ENCODE measurements at places on chromosomes 4 and X.

GRCh38 chr4:183580849-183581248 is 76.0 kb downstream of the ING2 start:
- DNase-seq: no peak

DNA sequence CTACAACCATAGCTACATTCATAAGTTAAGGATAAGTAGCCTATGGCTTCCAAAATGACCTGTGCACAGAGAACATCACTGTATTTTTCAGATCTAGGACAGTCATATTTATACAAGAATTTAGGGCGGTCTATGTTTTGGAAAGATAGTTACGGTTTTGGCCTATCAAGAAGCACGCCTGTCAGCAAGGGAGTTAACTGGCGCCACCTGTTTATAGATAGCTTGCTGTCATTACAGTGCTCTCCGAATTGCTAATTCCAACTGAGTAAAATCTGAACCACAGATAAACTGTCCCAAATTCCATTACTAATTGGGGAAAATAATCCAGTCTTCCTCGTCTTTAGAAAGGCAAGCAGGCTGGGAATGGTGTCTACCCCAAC is 646 bp downstream of the ABCB7 start:
- no peak for DNase-seq

GRCh38 chr4:73828956-73829355 is 7.5 kb upstream of the CXCL6 start:
- no peak for DNase-seq

GRCh38 chr4:125728568-125728967 is 413.8 kb downstream of the FAT4 start:
- DNase-seq: peak; percentile 96

GRCh38 chrX:50778272-50778671 is 35.7 kb downstream of the SHROOM4 start:
- DNase-seq: no peak

GRCh38 chr4:155008389-155008788 is 200.0 kb upstream of the NPY2R start:
- DNase-seq: no peak

GRCh38 chr4:122212880-122213279 is 60.7 kb downstream of the BLTP1 start:
- no peak for DNase-seq

DNA sequence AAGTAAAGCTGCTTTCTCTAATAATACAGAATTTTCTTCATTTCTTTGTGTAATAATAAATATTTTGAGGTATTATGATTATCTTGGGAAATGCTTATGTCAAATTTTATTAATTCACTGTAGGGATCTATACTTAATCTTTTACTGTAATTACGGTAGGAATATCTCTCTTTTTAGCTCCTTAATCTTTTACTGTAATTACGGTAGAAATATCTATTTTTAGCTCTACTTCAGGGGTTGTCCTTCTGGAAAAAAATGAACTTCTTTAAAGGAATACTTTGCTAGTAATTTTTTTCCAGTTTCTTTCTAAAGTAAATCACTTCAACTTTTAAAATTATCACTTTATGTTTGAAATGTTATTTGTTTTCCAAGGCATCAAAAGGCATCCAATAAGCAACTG is 2229.4 kb upstream of the AGA start:
- DNase-seq: no peak

GRCh38 chr4:146032234-146032860 is 93.7 kb upstream of the ZNF827 start:
- no peak for DNase-seq

GRCh38 chr4:121655320-121656268 is 41.2 kb downstream of the ANXA5 start:
- no peak for DNase-seq

DNA sequence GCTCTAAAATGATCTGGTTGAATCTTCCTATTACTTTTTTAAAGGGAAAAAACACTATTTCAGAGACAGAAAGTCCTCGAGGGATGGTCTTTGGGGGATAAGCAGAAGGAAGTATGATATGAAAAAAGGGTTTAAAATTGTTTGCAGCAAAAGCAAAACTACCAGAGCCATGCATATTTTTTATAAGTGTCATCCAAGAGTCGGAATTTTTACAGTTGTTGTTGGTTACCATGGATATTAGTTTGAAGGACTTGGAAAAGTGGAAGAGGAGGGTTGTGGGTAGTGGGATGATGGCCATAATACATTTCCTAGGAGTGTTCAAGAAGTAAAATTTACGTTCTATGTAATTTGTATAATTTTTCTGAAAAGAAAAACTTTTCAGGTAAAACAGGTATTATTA is 134.4 kb downstream of the PCDH7 start:
- peak; percentile 3 for DNase-seq

DNA sequence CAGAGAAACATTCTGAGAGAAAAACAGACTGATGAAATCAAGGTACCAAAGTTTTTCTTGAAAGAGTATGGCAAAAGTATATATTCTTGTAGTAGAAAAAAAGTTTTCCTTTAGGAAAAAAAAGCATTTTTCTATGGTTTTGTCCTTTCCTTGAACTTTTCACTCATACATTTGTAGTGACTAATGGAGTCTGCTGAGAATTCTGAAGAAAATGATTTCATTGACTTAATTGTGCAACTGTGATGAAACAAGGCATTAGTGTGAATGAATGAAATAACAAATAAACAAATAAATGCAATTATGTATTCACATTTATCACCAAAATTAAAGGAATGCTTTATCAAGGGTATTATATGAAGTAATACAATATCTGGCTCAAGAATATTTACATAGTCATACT is 5.7 kb downstream of the CSN1S1 start:
- DNase-seq: no peak

GRCh38 chr4:78065508-78066192 is 8.5 kb downstream of the FRAS1 start:
- DNase-seq: no peak

GRCh38 chr4:791898-792625 is 33.9 kb downstream of the CPLX1 start:
- no peak for DNase-seq

DNA sequence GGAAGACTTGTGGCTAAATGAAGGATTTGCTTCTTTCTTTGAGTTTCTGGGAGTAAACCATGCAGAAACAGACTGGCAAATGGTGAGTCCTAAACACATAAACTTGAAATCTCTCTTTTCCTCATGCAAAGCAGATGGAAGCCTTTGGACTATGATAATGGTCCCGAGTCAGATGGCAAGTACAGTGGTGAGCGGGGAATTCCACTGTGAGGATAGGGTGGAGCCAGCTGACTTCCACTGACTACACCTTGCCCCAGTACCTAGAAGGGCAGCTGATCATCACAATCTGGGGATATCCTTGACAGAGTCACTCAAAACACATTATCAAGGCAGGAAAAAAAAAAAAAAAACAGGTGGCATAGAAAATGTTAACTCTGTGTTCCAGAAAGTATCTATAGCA is 34.3 kb downstream of the ENPEP start:
- DNase-seq: no peak

DNA sequence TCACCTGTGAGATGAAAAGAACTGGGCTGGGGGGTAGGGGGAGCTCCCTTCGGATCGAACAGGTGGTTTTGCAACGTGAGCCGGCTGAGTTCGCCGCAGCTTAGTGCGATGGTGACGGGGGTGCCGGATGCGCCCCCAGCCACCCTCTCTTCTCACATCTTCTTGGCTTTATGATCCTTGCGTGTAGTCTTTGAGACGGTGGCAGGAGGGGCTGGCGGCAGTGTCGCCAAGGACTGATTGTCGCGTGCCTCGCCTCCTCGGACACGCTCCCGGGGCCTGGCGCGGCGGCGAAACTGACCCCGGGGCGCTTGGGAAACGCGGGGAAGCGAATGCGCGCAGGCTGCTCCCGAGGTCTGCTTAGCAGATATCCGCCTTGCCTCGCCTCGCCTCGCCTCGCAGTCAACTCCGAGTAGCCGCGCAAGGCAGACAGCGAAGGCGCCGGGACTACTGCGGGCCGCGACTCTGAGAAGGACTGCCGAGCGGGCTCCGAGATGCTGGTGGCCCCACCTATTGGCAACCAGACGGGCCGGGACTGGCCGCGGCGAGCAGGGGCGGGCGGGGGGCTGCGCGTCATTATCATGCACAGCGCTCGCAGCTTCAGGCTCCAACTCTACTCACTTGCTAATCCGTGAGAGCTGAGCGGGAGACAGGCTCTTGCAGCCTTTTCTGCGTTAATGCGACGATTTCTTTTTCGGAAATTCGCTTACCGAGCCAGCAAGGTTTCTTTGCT is 1.5 kb downstream of the GRID2 start:
- DNase-seq: no peak

- no peak for DNase-seq
Measured at GRCh38 chr4:133450813-133451212, 301.7 kb downstream of the PCDH10 start.

GRCh38 chr4:119525771-119526712 is 102.6 kb downstream of the PDE5A start:
- peak; percentile 31 for DNase-seq

DNA sequence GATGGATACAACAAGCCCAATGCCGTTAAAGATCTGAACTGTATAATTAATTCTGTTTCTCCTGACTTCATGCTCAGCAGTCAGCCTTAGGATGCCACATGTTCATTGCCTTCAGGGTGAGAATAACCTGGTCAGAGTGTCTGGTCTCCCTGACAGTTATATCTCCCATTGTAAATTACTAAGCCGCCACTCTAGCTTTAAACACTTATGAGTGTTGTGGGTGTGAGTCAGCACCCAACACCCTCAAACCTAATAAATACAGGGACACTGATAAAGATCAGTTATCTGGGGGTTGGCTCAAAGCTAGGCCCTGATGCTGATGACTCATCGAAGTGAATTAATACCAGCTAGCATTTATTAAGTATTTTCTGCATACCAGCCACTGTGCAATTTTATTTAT is 64.9 kb upstream of the DYNLT3 start:
- no peak for DNase-seq

GRCh38 chr4:65552057-65552456 is 118.2 kb downstream of the EPHA5 start:
- no peak for DNase-seq

DNA sequence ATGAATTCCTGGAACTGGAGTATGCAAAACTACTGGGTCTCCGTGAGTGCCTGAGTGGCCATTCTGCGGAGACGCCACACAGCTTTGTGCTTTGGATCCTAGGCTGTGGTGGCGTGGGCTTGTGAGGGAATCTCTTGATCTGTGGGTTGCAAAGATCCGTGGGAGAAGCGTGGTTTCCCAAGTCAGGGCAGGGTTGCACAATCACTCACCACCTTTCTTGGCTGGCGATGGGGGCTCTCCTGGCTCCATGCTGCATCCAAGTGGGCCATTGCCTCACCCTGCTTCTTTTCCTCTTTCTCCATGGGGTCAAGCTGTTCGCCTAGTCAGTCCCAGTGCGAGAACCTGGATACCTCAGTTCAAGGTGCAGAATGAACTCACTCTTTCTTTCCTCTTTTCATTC is 62.5 kb downstream of the SLAIN2 start:
- no peak for DNase-seq

DNA sequence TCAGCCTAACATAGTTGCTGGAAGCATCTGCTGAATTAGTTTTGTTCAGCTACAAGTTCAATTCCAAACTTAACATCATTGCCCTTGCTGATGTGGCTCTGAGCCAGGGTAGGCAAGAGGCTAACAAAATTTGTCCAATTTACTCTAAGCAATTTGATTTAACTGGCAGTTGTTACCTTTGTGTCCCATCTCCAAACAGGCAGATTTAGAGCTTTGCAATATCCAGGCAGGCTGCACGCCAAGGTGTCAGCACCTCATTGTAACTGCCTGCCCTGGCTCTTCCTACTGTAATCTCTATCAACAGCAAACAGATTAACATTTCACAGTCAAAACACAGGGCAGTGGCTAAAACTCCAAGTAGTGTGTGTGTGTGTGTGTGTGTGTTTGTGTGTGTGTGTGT is 2070.6 kb downstream of the PCDH7 start:
- no peak for DNase-seq

DNA sequence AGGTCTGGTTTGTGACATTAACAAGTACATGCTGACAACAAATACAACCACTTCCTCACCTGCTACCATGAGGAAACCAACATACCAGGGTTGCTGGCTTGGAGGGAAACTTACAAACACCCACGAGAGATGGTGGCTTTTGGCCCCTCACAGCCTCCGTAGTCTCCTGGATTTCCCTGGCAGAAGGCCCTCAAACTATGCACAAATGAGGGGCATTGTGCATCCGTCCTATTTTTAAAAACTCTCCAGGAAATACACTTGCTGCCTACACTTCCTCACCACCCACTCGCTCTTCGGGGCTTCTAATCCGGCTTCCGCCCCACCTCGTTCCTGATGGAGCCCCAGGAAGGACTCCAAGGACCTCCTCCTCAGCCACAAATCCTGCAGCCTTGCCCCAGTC is 355.0 kb upstream of the GATB start:
- DNase-seq: no peak

DNA sequence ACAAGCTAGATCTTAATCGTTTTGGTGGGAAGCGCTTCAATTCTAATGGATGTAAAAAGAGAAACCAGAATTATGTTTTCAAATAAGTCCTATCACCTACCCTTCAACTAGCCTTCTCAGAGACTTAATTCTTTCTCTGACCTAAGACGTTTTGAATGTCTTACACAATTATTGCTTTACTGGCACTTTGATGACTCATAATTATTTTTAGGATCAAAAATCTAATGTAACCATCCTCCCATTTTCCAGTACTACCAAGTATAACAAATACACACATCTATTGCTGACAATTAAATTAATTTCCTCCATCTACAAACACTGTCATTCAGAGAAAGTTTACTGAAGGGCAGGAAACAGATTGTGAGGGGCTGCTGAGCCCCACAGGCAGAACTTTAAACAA is 108.6 kb downstream of the PPP3CA start:
- DNase-seq: peak; percentile 24

GRCh38 chr4:15488136-15488535 is 18.5 kb downstream of the CC2D2A start:
- DNase-seq: no peak

- no peak for DNase-seq
Measured at GRCh38 chrX:136584545-136584944, 52.5 kb downstream of the VGLL1 start.

- no peak for DNase-seq
Measured at GRCh38 chr4:8394061-8394519, 46.4 kb downstream of the ACOX3 start.

GRCh38 chr4:82890528-82890900 is 439 bp downstream of the SEC31A start:
- peak; percentile 10 for DNase-seq

- DNase-seq: no peak
Measured at GRCh38 chrX:69116077-69116476, 49.2 kb downstream of the PJA1 start.

Data from HFFc6 (cell line).